ENCODE measurements at places on chromosomes 11 and 22.

DNA sequence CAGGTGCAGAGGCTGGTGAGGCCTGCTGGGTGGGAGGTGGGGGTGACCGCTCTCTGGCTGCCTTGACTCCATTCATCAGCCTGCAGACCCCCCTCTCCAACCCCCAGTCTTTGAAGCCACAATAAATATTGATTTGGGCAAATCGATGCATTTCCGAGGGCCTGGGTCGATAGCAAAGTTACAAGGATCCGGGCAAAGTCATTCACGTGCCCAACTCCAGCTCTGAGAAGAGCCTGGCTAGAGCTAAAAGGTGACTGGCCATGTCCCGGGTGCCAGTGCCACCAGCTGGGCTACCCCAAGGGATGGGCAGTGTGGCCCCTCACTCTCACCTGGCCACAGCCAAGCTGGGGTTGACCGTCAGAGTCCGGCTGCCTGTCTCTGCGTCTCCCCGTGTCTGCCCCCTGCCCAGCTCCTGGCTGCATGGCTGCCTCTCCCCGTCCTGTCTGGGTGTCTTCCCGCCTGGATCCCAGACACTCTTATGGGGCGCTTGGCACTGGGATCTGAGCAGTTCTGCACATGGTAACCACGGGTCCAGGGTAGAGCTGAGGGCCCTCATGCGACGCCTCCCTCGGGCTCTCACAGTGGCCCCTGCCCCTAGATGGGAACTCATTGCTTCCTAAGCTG lies 46.7 kb upstream of the CCDC188 start:
- no peak for DNase-seq

GRCh38 chr11:59866836-59867235 lies 549 bp upstream of the TCN1 start:
- DNase-seq: no peak

DNA sequence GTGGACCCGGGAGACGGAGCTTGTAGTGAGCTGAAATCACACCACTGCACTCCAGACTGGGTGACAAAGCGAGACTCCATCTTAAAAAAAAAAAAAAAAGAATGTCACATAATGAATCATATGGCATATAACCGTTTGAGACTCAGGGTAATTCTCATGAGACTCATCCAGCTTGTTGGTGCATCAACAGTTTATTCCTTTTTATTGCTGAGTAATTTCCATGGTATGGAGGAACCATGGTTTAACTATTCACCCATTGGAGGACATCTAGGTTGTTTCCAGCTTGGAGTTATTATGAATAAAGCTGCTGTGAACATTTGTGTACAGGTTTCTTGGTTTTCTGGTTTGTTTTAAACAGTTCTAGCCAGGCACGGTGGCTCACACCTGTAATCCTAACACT lies 25.3 kb downstream of the PPARA start:
- DNase-seq: no peak

DNA sequence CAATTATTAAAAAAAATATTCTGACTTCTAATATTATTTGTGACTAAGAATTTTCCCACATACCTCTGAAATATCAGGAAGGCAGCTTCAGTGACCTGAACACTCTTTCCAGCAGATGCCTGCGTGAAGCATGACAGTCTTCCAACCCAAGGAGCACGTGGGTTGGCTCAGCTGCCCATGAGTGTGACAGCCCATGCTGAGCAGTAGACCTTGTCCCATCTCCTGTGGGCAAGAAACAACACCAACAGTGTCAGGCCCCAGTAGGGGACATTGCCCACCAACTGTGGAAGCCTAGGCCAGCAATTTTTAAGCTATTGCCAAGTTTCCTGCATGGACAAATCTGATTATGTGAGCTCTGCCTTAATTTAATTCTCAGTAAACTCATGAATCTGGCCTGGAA lies 66.4 kb upstream of the OLFML1 start:
- DNase-seq: no peak

- no peak for DNase-seq
Measured at GRCh38 chr11:96061730-96062129, 137.8 kb upstream of the MTMR2 start.

DNA sequence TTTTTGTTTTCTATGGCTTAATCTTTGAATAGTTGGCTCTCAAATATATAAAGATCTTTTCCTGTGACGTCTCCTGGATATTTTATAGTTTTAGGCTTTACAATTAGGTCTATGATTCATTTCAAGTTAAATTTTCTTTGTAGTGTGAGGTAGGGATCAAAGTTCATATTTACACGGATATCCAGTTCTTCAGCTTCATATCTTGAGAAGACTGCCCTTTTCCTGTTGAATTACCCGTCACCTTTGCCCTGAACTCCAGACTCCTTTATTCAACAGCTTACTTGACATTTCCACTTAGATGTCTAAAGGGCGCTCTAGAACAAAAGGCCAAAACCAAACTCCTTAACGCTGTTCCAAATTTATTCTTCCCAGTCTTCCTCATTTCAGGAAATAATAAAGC lies 51.7 kb downstream of the TTC17 start:
- DNase-seq: no peak

- peak; percentile 52 for DNase-seq
Measured at GRCh38 chr22:35150183-35151107, 84.5 kb downstream of the ISX start.

GRCh38 chr11:1916986-1917522 lies 2.4 kb upstream of the TNNT3 start:
- DNase-seq: no peak

DNA sequence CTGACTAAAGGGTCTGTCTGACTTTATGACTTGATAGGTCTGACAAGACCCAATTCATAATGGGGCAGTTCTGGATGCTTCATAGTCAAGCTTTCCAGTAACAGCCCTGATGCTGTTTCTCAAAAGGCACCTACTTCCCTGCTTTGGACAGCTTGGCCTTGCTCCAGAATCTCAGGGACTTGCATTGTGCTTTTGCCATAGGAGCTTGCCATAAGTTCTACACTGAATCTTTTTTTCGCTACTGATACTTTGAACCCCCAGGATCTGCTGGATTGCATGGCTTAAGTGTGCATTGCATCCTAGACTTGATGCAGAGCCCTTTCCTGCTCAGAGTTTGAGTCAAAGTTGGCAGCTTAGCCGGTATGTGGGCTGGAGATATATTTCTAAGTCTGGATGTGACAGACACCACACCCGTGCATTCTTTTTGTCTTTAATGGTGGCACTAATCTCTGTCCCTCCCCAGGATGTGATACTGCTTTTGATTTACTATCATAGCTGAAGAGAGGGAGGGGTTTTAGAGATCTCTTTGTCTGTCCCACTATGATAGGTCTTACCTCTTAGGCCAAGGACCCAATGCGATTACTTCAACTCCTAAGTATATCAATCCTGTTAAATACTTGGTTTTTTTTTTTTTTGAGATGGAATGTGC lies 16.9 kb upstream of the SLC3A2 start:
- no peak for DNase-seq

DNA sequence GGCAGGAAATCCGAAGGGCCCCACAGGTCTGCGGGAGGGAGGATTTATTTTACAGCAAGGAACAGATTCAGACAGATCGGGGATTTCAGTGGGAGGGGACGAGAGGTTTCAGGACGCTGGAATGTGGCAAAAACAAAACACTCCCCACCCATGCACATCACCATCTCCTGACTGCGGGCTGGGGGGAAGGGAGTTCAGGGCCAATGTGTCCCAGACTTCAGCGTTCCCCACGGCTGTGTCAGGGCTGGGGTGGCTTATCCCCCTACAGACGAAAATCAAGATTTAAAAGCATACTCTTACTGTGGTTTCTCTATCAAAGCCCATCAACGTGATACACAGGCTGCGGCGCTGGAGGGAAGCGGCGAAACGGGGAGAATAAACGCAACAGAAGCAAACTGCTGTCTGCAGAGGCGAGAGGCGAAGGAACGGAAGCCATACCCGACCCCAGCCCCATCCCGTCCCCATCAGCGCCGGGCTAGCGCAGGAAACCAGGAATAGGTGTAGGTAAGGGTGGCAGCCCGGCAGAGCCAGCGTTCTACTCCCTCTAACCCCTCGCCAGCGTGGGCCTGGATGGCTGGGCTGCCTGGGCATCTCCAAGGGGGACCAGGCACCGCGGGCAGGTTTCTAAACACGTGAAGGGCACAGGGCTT lies 2.7 kb downstream of the TENM4 start:
- no peak for DNase-seq

GRCh38 chr11:112398798-112399478 lies 138.3 kb upstream of the PLET1 start:
- no peak for DNase-seq

DNA sequence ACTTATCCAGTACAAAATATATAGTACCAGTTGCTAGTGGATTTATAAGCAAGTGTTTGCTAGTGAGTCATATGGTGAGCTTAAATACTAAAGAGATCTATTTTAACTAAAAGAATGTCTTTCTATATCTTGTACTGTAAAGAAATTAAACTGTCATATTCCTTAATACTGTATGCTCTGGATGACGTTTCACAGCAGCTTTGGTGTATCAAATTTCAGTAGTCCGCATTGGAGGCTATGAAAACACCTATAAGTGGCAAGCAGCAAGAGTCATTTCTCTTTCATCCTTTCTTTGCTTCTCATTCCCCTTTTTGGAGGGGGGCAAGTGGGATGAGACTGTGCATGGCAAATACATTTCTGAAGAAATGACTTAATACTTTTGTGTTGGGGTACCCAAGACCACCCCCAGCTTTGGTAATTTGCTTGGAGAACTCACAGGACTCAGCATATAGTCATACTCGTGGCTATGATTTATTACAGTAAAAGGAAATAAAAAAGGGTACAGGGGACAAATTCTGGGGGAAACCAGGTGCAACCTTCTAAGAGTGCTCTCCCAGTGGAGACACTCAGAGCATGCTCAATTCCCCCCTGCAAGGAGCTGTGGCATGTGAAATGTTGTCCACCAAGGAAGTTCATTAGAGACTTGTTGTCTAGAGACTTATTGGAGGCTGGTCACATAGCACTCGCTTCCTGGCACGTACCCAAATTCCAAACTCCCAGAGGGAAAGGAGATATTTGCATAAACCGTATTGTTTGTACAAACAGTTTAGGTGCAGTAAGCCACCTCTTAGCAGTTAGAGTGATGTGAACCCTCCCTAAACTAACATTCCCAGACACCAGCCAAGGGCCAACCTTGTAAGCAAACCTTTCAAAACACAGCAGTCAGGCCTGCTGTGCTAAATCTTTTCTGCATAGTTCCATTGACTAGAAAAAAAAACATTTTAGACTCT lies 210.8 kb downstream of the PGR start:
- DNase-seq: no peak

DNA sequence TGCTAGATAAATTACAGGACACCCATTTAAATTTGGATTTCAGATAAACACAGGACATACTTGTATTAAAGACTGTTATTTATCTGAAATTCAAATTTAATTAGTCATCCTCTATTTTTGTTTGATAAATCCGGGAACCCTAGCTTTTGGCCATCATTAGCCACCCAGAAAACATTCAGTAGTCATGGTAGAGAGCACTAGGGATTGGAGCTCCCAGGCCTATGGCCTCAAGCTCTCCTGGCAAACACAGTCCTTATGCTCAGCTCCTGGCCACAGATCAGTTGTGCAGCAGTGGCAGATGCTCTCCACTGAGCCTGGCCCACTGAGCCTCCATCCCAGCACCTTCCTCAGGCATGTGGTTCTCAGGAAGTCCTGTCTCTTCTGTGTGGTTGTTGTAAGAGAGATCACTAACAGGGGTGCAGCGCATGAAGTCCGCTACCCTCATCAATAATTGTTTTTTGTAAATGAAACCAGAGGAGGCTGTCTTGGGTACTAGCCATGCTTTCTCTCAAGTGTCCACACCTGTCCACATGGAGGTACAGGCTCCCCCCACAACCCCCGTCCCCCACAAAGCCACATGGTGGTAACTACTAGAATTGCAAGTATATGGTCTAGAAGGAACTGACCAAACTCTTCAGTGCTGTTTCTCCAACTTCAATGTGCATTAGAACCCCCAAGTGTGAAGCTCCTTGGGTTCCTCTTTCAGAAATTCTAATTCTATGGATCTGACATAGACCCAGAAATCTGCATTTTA lies 1.1 kb upstream of the IRAG1 start:
- DNase-seq: no peak

DNA sequence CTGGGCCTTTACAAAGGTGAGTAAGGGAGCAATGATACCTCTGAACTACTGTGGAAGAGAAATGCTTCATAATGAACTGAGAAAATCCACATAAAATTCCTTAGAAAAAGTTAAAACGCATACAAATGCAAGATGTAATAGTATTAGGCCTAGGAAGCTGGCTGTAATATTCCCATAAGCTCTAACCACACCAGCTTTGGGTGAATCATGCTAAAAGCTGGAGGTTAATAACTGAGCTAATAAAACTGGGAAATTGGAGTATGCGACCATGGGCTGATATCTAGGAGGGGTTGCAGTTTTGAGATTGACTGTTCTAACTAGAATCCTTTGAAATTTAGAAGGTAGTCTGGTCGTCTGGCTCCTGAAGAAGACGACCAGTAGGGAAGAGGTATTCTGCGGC lies 28.6 kb upstream of the RCE1 start:
- no peak for DNase-seq

GRCh38 chr11:67248653-67249052 lies 17.6 kb upstream of the GRK2 start:
- DNase-seq: no peak

GRCh38 chr11:90747057-90747456 lies 524.2 kb upstream of the CHORDC1 start:
- no peak for DNase-seq

GRCh38 chr11:108253176-108253575 lies 30.3 kb downstream of the ATM start:
- no peak for DNase-seq

- no peak for DNase-seq
Measured at GRCh38 chr11:2316169-2316962, 14.6 kb downstream of the TSPAN32 start.

GRCh38 chr22:41979423-41980250 lies 10.4 kb downstream of the SEPTIN3 start:
- DNase-seq: no peak

DNA sequence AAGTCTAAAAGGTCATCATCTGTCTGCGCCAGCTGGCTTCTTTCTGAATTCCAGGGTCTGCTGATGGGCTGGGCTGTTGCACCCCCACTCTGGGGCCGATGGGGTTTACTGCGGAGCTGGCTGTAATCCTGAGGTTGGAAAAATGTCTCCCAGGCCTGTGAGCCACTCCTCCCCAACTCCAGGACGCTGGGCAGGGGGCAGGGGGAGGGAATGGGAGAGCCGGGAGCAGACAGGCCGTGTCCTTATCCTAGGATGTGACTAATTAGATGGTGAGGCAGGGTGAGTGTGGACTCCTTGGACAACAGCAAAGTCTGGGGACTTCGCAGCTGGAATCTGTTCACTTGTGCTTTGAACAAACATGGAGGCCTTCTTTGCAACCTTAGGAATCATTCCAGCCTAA lies 48.7 kb downstream of the LRRC32 start:
- DNase-seq: no peak

- no peak for DNase-seq
Measured at GRCh38 chr11:118913411-118914125, 12.2 kb downstream of the BCL9L start.

DNA sequence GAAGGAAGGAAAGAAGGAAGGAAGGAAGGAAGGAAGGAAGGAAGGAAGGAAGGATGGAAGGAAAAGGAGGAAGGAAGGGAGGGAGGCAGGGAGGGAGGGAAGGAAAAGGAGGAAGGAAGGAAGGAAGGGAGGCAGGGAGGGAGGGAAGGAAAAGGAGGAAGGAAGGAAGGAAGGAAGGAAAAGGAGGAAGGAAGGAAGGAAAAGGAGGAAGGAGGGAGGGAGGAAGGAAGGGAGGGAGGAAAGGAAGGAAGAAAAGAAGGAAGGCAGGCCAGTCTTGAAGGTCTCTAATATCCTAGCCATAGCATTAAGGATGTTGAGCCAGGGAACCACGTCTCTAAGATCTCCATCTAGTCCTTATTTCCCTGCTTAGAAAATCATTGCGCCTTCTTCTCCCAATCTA lies 78.8 kb downstream of the TMPRSS5 start:
- DNase-seq: no peak

GRCh38 chr11:23859087-23859486 lies 637.8 kb upstream of the LUZP2 start:
- DNase-seq: no peak

Data from HuH-7 (cell line).